ENCODE measurements at places on chromosomes 3 and 15.

GRCh38 chr3:55283441-55283925 is 203.6 kb downstream of the WNT5A start:
- no peak for DNase-seq

DNA sequence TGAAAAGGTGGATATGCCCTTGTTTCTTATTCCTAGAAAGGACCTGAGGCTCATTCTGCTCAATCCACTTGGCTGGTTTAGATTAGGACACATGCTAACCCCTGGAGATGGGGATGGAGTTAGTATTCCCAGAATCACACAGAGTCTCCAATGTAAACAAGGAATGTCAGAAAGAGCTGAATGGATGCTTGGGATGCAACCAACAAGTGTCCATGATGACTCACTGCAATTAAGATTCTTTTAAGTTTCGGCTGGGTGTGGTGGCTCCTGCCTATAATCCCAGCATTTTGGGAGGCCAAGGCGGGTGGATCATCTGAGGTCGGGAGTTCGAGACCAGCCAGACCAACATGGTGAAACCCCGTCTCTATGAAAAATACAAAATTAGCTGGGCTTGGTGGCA is 315.5 kb upstream of the AZI2 start:
- DNase-seq: no peak

GRCh38 chr3:126684218-126684751 is 19.8 kb upstream of the CHCHD6 start:
- peak; percentile 62 for DNase-seq

DNA sequence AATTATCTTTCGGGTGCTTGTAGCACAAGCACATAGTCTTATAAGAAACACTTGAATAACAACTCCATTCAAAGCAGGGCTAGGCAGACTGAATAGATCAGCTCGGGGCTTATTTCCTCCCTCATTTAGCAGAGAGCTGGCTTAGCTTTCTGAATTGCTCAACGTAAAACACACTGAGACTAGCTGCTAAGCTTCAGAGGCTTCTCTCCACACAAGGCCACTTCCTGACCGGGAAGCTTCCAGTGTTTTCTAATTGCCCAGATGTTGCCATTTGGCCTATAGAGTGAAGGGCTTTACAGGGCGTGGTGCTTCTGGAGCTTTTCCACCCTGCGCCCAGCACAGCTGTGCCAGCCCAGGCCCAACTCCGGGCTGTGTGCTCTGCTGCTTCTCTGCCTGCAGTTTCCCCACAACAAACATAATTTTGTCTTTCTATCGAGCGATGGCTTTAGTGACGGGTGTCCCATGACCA is 16.6 kb downstream of the FAM240A start:
- DNase-seq: no peak

DNA sequence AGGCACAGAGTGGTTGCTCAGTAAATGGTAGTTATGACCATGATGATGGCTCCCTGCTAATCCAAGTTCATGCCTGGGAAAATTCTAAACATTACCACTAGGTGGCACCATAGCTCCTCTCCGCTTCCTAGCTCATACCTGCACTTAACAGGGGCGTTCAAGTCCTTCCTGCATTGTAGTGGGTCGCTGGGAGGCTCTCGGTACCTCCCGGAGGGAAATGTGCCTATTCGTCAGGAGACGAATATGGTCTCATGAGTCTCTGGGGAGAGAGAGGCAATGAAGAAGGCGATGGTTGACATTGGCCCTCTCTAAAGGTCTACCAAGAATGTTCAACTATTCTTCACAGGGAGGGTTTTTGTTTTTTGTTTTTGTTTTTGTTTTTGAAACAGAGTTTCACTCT is 10.9 kb downstream of the MESP1 start:
- DNase-seq: peak; percentile 73

DNA sequence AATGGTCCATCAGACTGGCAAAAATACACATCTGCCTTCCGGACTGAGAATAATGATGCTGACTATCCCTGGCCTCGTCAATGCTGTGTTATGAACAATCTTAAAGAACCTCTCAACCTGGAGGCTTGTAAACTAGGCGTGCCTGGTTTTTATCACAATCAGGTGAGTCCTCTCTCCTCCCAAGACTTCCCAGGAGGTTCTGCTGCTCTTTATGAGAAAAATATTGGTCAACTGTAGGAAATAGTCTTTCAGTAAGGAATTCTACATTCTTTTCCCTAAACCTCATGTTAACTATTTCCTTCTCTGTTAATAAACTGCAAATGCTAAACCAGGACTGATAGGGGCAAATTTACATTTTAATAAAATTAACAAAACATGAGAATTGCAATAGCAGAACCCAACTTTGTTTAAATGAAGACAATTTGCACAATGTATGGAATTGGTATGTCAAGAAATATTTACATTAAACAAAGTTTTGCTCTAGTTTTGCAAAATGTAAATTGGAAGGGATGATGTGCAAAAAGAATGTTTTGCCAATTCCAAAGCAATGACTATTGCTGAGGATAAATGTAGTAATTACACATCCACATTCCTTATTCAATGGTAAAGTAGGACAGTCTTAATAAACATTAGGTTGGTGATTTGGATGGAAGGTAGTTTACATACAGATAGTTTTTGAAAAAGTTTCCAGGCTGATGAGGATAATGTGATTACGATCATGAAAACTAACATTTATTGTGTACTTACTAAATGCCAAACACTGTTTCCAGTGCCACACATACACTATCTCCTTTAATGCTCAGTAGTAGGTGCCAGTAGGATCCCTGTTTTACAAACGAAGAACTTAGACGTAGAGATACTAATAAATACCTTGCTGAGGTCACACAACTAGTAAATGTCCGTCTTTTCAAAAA is 21.1 kb downstream of the UPK1B start:
- no peak for DNase-seq

- DNase-seq: no peak
These were observed 34.2 kb downstream of the MAGEF1 start for GRCh38 chr3:184677344-184678316.

DNA sequence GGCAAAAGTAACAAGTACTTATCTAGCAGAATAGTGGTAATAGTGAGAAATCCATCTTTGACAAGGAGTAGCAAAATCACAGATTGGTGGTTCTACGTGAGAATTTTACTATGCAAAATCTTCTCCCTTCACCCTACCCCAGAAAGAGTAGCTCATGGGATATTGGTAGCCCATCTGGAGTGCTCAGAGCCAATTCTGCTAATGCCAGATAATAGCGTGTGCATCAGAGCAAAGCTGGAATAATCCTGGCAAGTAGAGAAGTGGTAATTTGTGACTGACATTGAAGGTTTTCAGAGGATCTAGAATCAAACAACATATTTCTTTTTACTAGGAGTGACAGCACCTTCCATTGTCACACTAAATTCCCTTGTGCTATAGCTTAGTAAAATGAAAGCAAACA is 192.9 kb downstream of the ZBBX start:
- DNase-seq: no peak

DNA sequence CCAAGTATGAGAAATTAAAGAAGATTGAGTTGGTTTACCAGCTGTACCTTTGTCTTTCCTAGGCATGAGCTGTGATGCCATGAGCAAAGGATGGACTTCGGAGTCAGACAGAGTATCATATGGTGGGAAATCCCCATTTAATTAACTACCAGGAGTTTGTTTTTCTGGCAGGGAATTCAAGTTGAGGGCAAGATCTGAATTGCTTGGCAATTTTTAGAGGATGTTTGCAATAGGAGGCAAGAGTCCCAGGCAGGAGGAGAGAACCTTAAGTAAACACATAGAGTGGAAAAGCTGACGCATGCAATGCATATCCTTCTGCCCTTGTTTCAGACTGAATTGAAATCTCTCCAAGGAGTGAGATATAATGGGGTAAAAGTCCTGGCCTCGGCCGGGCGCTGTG is 569.7 kb upstream of the MDFIC2 start:
- no peak for DNase-seq

DNA sequence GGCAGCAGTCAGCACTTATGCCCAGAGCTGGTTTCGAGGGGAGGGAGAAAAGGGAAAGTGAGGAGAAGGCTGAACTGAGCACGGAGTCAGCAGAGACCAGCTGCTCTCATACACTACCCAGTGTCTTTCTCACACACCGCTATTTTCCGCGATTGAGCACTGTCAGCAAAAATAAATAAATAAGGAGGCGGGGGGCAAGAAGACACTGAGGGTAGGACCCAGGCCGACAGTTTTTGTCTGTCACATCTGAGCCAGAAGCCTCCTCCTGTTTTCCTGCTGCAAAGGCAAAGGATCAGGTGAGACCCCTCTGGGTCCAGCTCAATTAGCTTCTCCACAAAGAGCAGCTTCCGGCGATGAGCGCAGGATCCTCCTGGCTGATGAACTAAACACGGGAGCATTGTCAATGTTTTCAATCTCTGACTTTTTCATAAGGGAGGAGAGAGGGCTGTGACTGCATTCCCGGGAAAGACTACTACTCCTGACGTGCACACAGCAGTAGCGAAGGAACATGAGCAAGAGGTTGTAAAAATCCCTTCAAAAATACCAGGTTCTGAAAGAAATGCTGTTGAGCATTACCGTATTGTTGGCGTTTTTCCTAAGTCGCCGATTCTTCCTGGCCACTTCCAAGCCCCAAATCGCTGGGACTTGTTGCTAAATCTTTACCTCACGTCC is 1.3 kb downstream of the FRMD5 start:
- peak; percentile 53 for DNase-seq

DNA sequence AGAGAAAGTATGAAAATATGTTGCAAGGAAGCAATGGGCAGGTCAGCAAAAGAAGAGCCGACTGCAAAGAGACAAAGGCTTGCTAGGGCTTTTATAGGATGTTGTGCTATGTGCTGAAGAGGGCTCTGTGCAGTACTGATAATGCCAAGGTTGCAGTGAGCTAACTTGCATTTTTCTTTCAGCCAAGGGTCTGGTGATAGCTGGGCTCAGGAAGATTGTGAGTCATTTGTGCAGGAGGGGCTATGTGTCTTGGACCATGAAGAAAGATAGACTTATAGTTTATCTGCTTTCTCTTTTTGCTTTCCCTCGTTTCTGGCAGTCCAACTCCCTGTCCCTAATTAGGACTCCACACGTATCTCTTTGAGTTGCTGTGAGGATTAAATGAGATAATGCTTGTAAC is 64.5 kb upstream of the LRIG1 start:
- DNase-seq: no peak

DNA sequence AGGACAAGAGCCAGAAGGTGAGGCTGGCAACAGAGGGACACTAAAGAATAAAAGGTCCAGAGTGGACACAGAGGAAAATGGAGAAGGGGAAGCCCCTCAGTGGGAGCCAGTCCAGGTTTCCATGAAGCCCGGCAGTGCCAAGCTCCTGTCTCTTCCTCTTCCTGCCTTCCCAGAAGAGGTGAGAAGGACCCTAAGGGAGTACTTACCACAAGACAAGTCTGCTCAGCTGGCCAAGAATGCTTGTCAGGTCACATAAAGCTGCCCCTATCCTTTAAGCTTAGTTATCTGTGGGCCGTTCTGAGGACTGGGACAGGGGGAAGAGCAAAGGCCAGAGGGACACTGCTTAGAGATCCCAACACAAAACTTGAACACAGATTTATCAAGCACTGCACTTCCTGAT is 100.2 kb downstream of the RYK start:
- no peak for DNase-seq

DNA sequence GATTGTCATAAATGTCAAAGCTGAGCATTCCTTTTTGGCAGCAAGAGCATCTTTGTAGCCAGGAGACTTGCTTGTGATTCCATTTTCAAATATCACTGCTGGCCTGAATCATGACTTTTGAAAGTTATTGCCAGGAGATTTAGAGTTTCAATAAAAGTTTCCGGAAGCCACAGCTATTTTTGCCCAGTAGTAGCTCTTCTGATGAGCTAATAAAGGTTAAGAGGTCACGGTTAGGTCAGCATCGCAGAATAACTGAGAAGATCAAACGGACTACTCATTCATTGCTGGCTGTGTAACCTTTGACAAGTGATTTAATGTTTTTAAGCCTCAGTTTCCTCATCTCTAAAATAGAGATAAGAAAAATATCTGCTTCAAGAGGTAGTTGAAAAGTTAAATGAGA is 105.1 kb upstream of the ETV5 start:
- DNase-seq: no peak

DNA sequence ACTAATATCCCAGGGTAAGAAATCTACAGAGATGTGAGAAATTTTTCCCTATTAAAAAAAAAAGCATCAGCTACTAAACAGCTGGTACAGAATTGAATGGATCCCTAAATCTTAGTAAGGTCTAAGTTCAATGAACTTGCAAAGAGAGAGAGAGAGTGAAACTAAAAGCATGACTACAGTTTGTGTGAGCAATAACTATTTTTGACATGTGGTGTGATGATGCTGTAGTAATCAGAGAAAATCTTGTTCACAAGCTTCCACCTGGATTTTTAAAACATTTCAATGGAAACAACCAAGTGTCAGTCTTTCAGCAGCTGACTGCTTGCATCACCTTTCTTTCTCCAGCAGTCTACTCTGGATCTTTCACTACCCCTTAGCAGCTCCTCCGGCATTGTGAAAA is 45.2 kb upstream of the ABI3BP start:
- no peak for DNase-seq

DNA sequence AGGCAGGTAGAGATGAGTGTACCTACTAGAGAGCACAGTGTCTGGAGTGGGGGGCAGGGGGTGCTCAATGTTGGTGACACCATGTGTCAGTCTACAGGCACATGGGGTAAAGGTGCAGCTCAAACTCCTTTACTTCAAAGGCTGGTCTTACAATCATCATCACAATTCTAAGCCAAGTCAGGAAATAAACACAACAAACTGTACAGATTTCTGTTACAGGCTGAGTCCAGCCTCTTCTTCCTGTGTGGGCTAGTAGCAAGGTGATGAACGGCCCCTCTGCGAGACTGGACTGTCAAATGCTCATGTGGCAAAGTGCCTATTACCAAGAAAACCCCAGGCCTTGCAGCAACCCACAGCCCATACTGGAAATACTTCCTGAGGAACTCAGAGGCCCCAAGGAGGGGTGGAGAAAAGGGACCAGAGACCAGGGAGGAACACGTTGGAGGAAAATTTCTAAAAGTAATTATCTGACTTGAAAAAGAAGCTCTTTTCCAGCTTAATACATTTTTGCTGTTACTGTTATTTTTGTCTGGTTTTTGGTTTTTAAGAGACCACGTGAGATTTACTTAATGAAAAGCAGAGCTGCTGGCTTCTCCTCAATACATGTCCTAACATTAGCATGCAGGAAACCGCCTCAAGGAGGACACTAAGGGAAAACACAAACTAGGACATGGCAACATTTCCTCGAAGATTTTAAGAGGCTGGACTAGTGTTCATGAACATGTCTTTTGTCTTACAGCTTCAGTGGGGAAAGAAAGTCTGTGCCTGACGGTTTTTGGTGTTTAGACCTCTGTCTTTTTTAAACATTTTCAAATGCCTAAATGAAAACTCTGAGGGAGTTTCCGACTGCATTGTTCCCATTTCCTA is 29.5 kb downstream of the TBC1D2B start:
- no peak for DNase-seq

GRCh38 chr3:40120806-40121205 is 188.7 kb upstream of the EIF1B start:
- DNase-seq: peak; percentile 53

- no peak for DNase-seq
These were observed 29.9 kb downstream of the UBE3A start for GRCh38 chr15:25408929-25409328.

DNA sequence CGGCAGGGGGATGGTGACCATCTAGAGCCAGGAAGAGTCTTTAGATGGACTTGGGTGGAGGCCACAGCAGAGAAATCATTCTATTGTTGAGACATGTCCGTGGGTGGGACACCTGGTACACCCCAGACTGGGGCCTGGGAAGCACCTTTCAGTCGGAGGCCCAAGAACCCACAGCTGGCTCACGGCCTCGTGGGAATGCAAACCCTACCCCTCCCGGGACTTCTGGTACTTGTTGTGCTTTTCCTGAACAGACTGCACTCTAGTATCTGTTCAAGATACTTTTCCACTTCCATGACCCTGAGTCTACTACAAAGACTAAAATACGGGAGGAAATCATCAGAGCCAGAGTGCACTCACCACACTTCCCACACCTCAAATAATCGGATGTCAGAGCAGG is 60.7 kb downstream of the BDH1 start:
- DNase-seq: no peak
